Stimulated activated CD8-positive, alpha-beta memory T cell treated with anti-CD3 and anti-CD28 coated beads, Interleukin-2, amount 100 ng/mL, for 1 hour (primary cell): ENCODE measurements at places on chromosomes 5 and 9.

DNA sequence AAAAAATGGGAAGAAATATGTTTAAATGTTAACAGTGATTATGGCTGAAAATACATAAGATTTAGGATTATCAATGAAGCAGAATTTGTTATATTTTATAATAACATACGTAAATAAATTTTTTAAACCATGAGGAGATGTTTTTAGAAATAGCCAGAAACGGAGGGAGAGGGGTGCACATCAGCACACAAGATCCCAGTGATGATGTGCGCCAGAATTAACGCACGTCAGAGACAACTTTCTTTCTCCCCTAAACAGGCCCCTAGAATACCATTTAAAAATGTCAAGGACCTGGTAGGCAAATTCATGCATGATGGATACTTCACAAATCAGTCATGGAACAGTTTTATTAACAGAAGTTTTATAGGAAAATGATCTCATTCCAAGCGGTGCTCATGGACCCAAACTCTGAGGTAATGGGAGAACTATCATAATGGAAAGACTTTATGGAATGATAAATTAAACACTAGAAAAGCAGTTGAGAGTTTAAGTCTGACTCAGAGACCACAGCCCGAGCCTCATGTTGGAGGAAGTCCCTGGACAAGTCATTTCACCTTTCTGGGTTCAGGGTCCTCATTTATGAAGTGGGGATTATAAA, 258.9 kb upstream of the GAS1 start:
- DNase-seq = no peak

- no peak for DNase-seq
Observed at GRCh38 chr5:147818290-147818689, 13.2 kb downstream of the SPINK1 start.

- no peak for DNase-seq
Observed at GRCh38 chr9:103304797-103305196, 309.7 kb downstream of the CYLC2 start.

- DNase-seq = no peak
Observed at GRCh38 chr5:116778651-116779280, 204.1 kb upstream of the SEMA6A start.

DNA sequence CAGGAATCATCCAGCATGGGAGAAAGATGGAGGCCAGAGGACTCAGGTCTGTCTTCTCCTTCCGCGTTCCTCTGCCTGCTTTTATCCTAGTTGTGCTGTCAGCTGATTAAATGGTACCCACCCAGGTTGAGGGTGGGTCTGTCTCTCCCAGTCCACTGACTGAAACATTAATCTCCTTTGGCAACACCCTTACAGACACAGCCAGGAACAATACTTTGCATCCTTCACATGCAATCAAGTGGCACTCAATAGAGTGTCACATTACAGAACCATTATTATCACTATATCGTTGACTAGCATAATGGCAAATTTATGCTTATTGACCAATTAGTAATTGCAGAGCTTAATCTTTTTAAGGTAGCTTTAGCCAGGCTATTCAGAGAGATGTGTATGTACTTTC, 64.8 kb downstream of the UNC13B start:
- no peak for DNase-seq

DNA sequence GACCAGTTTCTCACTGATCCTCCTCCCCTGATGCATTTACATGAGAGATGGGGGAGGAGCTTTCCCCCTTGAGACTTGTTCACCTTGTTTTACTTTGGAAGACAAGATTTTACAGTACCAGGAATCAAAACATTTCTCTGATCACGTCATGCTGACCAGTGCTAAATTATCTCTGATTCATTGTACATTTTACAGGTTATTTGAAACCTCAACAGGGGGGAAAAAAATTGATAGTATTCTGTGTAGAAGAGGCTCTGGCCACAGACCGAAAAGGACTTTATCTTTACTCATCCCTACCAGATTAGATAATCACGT, 133.9 kb downstream of the GRIA1 start:
- no peak for DNase-seq
